Stimulated activated CD4-positive, alpha-beta T cell treated with anti-CD3 and anti-CD28 coated beads, Interleukin-1b, Interleukin-23, amount 100 ng/mL, for 1 hour (primary cell): ENCODE measurements at places on chromosomes 5 and 9.

GRCh38 chr5:163193886-163194285 is 243.5 kb upstream of the CCNG1 start:
- no peak for DNase-seq

DNA sequence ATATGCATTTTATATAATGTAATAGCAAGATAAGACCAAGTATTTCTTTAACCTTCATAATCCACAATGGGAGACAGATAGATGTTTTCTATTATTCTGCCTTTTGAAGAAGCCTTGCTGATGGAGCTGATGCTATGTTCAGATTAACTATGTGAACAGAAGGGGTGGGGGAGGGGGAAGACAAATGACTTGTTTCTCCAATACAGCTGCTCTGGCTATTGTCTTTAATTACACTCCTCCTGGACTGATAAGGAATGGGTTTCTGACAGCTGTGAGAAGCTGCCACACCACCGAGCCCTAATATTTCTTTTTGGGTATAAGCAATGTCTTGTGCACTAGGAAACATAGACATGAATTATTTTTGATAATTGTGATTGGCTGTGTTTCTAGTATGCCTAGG is 62.0 kb downstream of the CAVIN4 start:
- DNase-seq = no peak

GRCh38 chr5:173581408-173582215 is 34.8 kb downstream of the BOD1 start:
- no peak for DNase-seq

- no peak for DNase-seq
These were observed 13.1 kb upstream of the RPL26L1 start for GRCh38 chr5:172946146-172946545.

DNA sequence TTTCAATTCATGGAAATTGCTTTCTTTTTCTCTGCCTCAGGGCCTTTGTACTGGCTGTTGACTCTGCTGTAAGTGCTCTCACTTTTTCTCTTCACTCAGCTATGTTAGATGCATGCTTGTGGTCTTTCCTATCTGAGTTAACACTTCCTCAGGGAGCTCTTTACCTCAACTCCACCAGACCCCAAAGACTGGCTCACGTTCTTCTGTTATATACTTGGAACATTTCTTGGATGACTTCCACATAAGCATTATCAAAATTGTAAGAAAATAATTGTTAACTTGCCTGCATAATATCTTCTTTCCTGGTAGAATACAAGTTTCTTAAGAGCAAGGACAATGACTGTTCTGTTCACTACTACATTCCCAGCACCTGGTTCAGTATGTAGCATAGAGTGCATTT is 455.9 kb downstream of the EBF1 start:
- DNase-seq = no peak

DNA sequence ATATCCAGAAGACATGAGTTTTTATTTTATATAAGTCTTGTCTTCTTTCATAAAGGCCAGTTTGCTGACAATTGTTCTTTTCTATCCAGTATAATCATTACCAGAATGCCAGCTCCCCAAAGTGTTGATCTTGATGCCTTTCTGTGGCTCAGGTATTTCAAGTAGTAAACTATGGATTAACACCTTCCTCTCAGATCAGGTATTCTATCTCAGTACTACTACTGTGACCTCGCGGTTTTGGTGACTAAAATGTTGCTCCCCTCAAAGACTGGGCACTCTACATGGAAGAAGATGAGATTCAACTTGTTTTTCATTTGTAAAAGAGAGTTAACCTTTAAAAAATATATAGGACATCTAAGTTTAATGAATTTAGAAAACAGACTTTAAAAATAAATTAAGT is 58.1 kb downstream of the GNG10 start:
- no peak for DNase-seq

- DNase-seq = no peak
These were observed 167.7 kb upstream of the NMUR2 start for GRCh38 chr5:152572812-152573211.

GRCh38 chr9:97109194-97109811 is 70.4 kb upstream of the CTSV start:
- peak; percentile 15 for DNase-seq

DNA sequence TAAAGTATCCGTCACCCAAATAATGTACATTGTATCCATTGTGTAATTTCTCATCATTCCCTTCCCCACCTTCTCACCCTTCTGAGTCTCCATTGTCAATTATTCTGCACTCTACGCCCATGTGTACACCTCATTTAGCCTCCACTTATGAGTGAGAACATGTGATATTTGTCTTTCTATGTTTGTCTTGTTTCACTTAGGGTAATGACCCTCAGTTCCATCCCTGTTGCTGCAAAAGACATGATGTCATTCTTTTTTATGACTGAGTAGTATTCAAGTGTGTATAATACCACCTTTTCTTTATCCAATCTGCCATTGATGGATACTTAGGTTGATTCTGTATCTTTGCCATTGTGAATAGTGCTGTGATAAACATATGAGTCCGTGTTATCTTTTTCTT is 4.9 kb upstream of the SPATA31C2 start:
- no peak for DNase-seq
